ENCODE measurements at places on chromosomes 1 and 21.

GRCh38 chr1:32367912-32368635 lies 5.7 kb downstream of the TSSK3 start:
- DNase-seq, result no peak

GRCh38 chr1:93671099-93671621 lies 10.5 kb downstream of the BCAR3 start:
- DNase-seq, result no peak

- no peak for DNase-seq
Measured at GRCh38 chr1:230145953-230146476, 79.0 kb downstream of the GALNT2 start.

- no peak for DNase-seq
Measured at GRCh38 chr1:109935451-109935900, 24.8 kb downstream of the CSF1 start.

GRCh38 chr1:232529747-232530146 lies 100.2 kb downstream of the SIPA1L2 start:
- DNase-seq, result no peak

- DNase-seq, result no peak
Measured at GRCh38 chr1:44587796-44588460, 86.4 kb downstream of the TMEM53 start.

DNA sequence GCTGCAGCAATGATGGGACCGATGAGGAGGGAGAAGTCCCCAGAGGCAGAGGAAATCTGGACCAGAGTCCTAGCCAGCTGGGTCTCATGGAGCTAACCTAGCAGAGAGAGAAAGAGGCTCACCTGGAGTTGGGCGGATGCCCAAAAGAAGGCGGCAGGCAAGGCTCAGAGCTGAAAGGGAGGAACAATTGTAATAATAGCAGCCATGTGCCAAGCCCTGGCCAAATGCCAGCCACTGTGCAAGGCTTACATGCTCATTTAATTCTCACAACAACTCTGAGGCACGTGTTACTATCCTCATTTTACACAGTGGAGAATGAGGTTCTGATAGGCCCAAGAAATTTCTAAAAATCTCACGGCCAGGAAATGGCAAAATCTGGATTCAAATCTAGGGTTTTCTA lies 50.0 kb upstream of the ZNF648 start:
- no peak for DNase-seq

GRCh38 chr1:81458186-81458585 lies 342.5 kb upstream of the ADGRL2 start:
- DNase-seq, result no peak

GRCh38 chr1:4624801-4625200 lies 29.6 kb upstream of the AJAP1 start:
- no peak for DNase-seq

DNA sequence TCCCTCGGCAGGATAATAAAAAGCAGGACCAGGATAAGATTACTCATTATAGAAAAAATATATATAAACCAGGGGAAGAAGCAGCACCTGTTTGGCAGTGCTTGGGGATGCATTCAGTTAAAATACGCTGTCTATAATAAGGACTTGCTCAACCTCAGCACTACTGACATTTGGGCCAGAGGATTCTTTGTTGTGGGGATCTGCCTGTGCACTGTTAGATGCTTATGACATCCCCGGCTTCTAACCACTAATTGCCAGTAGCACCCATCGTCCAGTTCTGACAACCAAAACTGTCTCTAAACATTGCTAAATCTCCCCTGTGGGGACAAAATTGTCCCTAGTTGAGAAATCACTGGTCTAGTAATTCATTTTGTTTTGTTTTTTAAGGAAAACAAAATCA lies 242.1 kb downstream of the SLC45A1 start:
- DNase-seq, result no peak

DNA sequence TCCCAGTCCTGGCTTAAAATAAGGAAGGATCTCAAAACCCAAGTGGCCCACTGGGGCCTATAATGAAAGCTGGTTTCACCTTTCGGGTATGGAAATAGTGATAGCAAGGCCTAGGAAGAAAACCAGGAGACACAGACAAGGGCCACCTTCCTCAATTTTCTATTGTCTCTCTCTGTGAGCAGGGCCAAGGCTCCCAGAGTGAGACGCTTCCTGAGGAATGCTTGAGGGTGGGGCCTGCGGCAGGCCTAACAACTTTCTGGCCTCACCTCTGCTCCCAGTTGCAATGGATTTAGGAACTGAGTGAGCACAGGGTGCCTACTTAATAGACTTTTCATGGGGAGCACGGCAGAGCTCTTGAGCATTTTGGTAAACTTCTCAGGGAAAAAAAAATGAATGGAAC lies 300.9 kb downstream of the ASTN1 start:
- no peak for DNase-seq

DNA sequence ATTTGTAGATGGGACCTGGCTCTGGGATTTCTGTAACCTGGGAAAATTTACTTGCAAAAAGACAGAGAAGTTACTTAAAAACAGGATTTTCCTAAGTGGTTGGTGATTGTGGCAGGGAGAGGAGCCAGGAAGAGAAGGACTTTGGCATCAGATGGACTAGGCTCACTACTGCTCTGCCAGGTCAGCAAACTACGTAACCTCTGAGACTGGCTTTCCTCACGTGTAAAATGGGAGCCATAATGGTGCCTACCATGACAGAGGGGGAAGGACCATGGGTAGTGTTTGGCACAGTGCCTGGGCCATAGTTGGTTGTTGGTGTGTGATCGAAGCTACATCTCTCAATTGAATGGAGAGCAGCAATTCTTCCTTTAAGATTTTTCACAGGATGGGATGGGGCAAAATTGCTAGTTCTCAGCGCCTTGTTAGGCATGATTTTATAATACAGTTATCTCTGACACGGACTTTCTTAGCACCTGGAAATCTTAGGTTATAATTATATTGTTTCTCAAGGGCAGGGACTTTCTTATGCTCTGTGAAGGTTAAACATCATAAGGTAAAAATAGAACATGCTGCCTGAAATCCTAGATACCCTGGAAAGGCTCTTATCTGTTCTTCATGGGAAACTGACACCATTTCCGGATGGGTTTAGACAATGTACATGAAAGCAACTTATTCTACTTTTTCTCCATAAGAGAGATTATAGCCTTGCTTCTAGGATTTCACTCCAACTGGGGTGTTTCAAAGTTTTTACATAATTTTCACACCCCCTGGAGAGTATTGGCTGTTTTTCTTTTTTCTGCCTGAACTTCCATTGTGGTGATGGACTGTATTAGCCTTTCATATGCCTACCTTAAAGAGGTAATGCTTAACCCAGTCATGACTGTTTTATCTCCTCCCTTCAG lies 10.9 kb downstream of the ROR1 start:
- no peak for DNase-seq

DNA sequence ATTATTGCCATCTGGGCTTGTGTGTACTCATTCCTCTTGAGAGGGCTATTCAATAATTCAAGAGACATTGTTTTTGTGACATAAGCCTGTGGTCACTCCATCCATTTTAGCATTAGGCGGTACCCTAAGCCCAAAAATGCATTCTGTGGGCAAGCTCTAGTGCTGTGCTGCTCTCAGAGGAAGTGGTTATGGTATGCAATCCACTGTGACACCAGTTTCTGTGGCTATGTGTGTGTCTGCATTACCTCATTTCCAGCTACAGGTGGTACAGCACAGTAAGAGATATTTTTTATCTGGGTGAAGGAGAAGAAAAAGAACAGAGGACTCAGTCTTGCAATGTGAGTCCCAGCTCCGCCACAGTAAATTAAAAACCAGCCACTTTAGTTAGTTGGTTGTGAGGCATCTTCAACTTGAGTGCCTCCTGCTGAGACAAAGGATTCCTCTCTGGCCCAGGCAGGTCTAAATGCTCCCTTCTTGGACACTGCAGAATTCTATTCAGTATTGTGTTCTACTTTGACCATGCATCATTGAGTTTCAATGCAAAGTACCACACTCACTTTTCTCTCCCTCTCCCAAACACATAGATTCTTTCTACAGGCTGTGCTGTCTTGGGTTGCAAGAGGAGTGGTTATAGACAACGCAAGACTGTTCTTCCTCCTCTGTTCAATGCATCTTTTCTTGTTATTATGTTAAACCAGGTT lies 777.8 kb upstream of the BRINP3 start:
- no peak for DNase-seq

DNA sequence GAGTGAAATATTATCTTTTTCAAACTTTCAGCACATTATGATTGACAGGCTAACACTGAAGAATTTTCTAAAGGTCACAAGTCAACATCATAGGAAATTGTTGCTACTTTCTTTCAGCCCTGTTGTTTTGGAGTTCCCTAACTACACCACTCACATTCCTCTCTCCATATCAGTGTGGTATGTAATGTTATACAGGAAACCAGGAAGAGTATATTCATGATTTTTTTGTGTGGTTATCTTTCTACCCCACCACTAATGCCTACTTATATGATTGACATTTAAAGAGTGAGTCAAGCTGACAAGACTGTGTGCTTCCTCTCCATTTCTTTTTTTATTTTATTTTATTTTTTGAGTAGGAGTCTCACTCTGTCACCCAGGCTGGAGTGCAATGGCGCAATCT lies 47.8 kb upstream of the PRDM2 start:
- no peak for DNase-seq

DNA sequence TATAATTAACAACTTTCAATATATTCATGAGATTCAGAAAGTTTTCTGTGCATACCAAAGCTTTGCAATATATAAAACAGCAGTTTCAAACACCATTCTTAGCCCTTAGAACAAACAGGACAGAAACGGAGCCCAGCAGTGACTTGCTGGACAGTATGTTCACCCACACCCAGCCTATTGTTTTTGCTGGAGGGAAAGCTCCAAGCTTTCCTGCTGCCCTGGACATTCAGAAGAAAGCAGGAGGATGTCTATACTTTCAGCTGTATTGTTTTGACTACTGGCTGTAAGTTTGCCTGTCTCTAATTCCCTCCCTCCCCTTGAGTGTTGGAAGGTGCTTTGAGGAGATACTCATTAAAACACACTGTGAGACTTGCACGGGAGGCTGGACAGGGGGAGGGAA lies 9.6 kb downstream of the DENND2C start:
- no peak for DNase-seq

Data from stimulated activated CD8-positive, alpha-beta memory T cell treated with anti-CD3 and anti-CD28 coated beads, Interleukin-15, amount 100 ng/mL, for 1 hour (primary cell).